ENCODE measurements at places on chromosomes 12 and 14.

DNA sequence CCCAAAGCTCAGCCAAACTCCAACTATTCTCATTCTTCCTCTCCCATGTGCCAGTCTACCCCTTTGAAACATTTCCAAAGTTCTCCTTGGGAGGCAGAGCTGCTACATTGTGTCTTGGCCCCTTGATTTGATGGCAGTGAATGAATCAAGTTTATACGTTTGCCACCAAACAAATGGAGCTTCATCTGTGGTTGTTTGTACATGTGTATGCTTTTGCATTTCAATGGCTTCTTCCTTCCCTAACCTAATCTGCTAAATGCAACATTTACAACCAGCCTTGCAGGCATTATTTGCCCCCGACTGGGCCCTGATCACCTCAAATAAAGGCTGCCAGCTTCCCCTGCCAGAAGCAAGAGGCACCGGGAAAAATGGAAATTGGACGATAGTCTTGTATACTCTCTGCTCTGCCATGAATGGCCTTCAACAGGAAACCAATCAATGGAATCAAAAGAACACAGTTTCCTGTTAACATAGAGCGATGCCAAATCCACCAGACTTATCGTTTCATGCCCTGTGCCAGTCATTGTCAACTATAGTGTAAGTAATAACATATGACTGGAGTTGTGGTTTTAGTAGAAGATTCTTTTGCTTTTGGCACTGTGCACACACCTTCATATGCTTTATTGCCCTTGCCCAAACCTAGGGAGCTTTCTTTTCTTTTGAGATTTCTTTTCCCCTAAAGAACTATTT lies 97.8 kb downstream of the TMEM30B start:
- DNase-seq = no peak

DNA sequence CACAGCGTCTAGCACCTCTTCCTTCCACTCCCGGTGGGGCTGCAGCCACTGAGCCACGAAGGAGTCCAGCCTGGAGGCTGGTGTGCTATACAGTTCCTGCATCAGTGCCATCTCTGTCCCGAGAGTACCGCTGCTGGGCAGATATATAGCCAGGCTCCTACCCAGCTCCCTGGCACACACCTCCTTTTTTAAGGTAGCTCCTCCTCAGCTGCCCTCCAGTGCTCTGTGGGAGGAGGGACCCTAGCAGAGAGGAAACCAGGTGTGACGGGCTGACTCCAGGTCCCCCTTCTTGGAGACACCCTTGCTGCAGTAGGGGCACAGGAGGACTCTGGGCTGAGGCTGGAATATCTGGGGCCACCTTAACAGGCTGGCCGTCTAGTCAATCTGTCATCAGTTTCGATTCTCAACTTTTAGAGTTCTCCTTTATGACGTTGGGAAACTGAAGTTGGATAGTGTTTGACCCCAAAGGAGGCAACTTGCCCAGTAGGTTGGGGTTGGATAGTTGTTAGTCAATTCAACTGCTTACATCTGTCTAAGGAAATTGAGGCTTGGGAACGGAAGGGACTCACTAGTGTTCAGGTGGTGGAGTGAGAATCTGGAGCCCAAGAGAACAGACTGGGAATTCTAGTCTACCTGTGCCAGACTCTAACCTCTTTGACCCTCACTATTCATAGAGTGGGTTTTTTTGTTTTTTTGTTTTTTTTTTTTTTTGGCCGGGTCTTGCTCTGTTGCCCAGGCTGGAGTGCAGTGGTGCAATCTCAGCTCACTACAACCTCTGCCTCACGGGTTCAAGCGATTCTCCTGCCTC lies at the start of gene OASL:
TSS of gene OASL (minus strand) at position 386 of the 808 bp plus-strand sequence. CDS start at position 111, 275 bp downstream.
- peak; percentile 78 for DNase-seq

DNA sequence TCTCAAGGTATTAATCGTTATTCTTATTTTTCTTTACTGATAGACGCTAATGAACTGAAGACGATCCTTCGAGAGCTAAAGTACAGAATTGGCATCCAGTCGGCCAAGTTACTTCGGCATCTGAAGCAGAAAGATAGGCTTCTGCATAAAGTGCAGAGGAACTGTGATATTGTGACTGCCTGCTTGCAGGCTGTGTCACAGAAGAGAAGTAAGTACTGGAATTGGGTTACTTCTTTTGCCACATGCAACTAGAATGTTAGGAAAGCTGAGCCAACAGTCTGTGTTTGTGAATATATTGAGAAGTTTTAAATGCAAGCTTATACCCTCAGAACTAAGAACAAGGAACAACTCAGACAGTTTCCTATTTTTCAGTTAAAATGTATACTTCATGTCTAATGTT lies 26.6 kb upstream of the GNS start:
- DNase-seq = no peak

- no peak for DNase-seq
Observed at GRCh38 chr14:22614240-22614799, 16.2 kb downstream of the ABHD4 start.

- no peak for DNase-seq
Observed at GRCh38 chr12:27493260-27493940, 30.6 kb upstream of the PPFIBP1 start.

- no peak for DNase-seq
Observed at GRCh38 chr14:101920271-101920670, 44.1 kb upstream of the DYNC1H1 start.

DNA sequence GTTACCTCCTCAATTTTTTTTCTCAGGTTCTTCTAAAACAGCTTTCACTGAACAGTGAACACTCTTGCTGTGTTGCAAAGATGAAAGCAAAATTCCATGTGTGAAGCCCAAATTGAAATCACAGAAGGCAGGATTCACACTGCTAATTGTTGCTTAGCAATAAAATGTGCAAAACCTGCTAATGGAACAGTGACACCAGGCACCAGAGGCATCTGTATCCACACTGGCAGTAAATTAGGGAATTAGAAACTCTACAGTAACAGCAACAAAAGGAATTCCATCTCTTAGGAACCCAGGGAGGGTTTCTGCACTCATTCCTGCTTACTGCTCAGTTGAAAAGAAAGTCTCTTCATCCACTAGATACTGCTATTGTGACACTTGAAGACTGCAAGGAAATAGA lies 202.3 kb downstream of the GXYLT1 start:
- DNase-seq = no peak

DNA sequence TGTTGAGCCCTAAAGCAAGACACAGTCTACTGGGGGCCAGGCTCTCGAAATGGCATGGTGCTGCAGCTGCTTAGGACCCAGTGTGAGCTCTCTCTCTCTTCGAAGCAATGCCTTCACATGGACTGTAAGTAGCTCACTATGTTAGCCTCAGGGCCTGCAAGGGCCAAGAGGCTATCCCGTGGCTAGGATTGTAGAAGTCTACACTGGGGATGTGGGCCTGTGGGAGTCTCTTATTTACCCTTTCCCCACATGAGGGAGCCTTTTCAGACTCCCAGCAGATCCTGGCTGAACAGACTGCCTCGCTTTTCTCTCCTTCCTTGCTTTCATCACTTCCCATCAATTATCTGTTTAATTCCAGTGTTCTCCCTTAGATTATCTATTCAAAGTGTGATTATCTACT lies 101.4 kb downstream of the GPR65 start:
- no peak for DNase-seq

DNA sequence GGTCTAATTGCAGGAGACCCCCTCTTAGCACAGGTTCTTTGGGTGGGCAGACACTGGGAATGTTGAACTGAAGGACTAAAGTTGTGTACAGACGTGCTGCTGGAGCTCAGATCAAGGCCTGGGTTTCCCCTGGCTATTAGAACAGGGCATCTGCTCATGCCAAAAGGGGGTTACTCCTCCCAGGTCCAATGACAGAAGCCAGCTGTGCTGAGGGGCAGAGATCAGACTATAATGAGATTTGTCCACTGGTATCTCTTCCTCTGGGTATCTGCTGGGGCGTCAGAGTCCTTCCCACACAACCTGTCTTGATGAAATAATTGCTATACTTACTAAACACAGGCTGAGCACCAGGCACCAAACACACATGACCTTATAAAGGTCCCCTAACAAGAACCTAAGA lies 42.6 kb downstream of the LTBP2 start:
- DNase-seq = no peak

- DNase-seq = peak; percentile 41
Observed at GRCh38 chr12:13362260-13362841, 165.8 kb downstream of the EMP1 start.

GRCh38 chr14:68692216-68692615 lies 100.7 kb downstream of the ZFP36L1 start:
- DNase-seq = no peak

DNA sequence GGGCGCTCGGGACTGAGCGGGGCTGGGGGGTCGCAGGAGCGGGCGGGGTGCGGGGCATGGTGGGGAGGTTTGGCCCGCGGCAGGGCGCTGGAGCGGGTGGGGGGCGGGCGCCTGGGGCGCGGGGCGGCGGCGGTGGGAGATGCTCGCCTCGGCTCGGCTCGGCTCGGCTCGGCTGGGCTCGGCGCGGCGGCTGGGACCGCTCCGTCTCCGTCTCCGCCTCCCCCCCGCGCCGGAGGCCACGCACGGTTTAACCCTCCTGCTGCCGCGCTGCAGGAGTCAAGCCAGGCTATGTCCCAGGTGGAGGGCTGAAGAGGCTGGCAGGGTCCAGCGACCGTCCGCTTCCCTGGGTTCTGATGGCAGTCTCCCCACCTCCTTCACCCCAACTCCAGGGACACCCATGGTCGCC lies at the start of gene PIANP:
TSS of gene PIANP (minus strand) at position 170 of the 406 bp plus-strand sequence. CDS start 2,754 bp downstream, outside the sequence.
- peak; percentile 62 for DNase-seq

DNA sequence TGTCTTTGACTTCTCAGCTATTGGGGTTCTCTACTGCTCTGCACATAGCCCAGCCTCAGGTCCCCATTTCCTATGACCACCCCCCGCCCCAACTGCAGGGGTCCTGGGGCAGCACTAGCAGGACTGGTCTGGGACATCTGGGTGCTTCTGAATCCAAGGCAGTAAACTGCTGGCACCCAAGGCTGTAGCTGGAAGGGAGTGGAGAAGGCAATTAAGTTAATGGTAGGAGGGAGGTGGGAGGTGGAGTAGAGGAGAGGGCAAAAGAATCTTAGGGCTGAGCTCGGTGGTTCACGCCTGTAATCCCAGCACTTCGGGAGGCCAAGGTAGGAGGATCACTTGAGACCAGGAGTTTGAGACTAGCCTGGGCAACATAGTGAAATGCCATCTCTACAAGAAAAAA lies 11.5 kb downstream of the PLEK2 start:
- no peak for DNase-seq

GRCh38 chr14:65042731-65043372 lies 56.2 kb downstream of the FNTB start:
- DNase-seq = no peak

DNA sequence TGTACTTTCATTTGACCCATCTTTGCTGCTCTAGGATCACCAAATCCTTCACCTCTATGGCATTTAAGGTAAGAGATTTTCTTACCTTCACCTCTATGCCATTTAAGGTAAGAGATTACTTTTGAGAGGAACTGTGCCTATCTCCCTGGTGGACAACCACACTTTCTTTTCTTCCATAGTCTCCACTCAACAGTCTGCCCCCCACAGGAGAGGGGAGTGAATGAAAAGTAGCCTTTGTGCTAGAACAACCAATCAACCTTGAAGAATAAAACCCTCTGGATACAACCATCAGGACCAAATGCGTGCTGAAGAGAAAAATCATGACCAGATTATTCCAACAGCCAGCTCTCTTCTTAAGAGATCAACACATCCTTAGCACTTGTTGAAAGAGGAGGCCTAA lies 258.6 kb upstream of the TMPO start:
- DNase-seq = no peak

DNA sequence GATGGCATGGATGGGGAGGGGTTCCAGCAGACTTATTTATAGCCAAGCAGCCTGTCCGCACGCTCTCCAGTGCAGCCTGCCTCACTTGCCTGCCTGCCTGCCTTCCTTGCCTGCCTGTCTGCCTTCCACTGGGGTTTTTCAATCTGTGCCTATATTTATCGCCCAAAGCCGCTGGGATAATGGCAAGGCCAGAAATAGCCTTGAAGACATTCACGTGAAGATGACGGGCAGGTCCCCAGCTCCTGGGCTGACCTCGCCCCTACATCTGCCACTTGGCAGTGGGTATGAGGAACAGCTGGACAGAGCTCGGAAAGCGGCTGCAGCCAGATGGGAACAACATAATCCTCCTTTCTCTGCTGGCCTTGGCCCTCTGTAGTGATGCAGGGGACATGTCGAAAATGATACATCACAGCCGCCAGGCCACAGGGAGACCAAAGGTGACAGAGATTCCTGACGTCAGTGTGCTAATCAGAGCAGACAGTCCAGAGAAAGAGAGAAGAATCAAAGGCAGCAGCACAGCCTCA lies 53.3 kb downstream of the PITPNM2 start:
- no peak for DNase-seq

DNA sequence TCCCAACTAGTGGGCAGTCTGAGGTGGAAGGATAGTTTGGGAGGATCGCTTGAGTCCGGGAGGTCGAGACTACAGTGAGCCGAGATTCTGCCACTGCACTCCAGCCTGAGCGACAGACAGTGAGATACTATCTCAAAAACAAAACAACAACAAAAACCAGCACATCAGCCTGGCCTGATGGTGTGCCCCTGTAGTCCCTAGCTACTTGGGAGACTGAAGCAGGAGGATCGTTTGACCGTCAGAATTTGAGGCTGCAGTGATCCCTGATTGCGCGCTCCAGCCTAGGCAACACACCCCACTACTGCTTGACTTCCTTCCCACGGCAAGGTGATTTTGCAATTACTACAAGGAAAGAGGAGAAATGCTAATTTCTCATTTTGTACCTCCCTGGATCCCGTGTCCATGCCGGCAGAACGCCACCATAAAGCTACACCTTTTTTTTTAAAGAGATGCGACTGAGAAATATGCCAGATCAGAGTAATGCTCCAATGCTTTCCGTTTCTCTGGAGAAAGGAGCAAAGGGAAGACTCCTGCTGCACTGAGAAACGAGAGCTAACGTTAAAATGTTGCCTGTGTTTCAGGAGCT lies 672 bp upstream of the SCFD1 start:
- peak; percentile 34 for DNase-seq

- DNase-seq = no peak
Observed at GRCh38 chr12:107660861-107661415, 24.7 kb upstream of the PWP1 start.

DNA sequence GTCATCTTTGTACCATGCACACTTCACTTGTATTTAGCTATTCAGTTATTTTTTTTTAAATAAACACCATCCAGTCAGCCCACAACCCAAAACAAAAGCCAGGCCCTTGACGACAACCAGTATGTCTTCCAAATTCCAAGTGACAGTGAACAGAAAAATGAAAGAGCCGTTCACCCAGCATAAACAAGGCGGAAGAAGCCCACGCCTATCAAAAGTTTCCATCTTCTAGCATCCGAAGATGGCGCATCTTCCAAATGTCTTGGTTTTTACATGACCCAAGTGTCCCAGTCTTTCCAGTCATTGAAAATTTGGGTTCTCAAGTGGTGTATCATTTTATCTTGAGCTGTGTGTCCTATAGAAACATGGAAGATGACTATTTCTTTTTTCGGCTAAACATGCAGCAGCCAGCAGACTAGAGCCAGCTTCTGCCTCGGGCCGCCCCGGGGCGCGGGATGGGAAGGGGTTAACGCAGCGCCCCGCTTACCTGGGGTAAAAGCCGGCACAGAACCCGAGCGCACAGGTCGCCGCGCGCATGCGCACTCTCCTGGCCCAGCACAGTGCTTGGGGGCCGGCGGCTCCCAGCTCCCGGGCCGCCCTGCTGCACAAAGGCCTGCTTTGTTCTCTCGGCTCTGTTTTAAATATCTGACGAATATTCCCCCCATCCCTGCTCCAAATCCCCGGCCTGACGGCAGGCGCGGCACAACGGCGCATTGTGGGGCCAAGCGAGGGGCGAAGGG lies 164.8 kb downstream of the ZFP36L1 start:
- DNase-seq = peak; percentile 53
